ENCODE measurements at places on chromosomes 2 and 18. TPM values are rescaled to one million over a fixed set of nuclear protein-coding genes. Genes with fewer than 3 reads are reported as not detected.

IL36A gene
- not detected for total RNA-seq

CEBPZOS gene
- total RNA-seq = 1.5 TPM

MAPK4 gene
- 1.9 TPM for total RNA-seq

SLC14A1 gene
- total RNA-seq = not detected

NRP2 gene
- 19.7 TPM for total RNA-seq

CPO gene
- 0.66 TPM for total RNA-seq

LRRC30 gene
- not detected for total RNA-seq

COL4A3 gene
- 0.64 TPM for total RNA-seq

Measured in H9 (cell line).